PC-9 (cell line): ENCODE measurements at places on chromosomes 2 and 18.
A peak's percentile ranks its signal among the peaks of the same experiment; 100 is the strongest.

GRCh38 chr2:238869-239268 lies 25.0 kb downstream of the SH3YL1 start:
- no peak for DNase-seq

DNA sequence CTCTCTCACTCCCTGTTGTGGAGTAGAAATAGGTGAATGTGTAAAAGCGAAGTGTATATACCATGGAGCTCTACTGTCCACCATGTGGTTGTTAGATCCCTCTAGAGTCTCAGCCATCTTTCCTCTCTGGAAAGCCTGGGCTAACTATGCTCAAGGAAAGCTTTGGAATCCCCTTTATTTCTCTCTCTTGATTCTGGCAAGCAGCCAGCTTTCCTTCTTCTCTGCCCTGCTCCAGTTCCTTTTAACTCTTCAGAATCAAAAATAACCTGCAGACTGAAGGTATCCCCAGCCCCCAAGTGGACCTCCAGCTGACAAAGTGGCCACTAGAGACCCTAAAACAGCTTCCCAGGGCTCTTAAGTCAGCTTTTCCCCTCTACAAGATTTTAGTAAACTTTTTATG lies 381.9 kb downstream of the PLCL1 start:
- no peak for DNase-seq

- DNase-seq, result no peak
Measured at GRCh38 chr2:203591642-203592041, 56.5 kb upstream of the RAPH1 start.

DNA sequence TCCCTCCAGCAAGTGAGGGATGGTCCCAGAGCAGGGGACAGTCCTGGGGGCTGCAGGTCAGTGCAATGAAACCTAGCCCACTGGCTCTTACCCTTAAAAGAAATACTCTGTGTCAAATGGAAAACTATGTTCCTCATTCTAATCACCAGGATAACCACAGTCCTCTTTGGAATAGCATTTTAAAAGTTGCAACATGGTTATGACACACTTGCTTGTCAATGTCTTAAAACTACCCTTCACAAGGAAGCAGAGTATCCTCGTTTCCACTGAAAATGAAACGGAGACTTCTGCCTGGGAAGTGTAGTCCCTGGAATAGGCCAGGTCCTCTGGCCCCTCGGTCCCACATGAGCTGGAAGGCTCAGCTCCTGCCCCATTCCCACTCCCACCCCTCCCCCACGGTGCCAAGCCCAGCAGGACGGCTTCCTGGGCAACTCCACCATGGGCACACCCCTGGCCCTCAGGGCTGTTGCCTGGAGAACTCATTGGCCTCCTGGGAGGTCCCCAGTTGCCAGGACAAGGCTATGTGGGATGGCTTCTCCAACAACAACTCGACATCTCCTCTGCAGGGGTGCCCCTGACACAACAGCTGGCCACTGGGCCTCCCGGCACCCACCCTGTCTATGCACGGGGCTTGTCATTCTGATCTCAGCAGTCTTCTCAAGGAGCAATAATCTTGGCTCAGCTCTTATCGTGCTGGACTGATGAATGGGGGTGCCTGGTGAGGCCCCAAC lies 38.3 kb upstream of the ST3GAL5 start:
- DNase-seq, result peak; percentile 68

DNA sequence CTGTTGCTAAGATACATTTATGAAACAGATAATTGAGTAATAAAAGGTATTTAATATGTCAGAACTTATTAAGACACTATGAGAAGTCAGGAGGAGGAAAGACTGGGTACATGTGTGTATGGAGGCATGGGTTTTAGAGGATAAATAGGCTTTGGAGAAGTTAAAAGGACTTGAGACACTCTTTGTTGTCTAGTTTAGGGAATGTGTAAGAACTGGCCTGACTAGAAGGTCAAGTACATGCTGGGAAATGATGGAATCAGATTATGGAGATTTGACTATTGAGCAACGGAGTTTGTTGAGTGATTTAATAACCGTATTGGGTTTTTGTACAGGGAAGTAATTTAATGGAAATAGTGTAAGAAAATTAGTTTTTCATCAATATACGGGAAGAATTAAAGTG lies 28.2 kb upstream of the SPDYA start:
- no peak for DNase-seq

DNA sequence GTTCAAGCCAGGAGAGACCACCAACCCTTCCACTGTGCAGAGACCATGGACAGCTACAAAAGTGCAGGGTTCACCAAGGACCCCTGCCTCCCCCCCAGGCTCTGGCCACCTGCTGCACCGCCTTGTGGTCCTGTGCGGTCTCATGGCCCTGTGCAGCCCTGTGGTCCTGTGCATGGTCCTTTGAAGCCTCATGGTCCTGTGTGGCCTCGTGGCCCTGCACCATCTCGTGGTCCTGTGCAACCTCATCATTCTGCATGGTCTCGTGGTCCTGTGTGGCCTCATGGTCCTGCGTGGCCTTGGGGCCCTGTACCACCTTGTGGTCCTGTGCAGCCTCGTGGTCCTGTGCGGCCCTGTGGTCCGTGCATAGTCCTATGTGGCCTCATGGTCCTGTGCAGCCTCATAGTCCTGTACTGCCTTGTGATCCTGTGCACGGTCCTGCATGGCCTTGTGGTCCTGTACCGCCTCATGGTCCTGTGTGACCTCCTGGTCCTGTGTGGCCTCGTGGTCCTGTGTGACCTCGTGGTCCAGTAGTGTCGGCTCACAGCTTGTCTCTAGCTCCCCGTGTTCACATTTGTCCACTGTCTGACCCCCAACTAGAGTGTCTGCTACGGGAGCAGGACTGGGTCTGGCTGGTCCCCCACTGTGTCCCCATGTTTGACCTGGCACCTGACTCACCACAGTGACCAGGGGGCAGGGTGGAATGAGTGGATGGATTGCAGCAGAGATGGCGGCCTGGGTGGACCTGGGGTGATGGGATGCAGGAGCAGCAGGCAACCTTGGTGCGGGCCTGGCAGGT lies 20.0 kb upstream of the OTOS start:
- no peak for DNase-seq

- DNase-seq, result no peak
Measured at GRCh38 chr2:21728133-21728532, 604.4 kb downstream of the TDRD15 start.

- peak; percentile 77 for DNase-seq
Measured at GRCh38 chr18:61852496-61852895, 40.3 kb downstream of the RNF152 start.

DNA sequence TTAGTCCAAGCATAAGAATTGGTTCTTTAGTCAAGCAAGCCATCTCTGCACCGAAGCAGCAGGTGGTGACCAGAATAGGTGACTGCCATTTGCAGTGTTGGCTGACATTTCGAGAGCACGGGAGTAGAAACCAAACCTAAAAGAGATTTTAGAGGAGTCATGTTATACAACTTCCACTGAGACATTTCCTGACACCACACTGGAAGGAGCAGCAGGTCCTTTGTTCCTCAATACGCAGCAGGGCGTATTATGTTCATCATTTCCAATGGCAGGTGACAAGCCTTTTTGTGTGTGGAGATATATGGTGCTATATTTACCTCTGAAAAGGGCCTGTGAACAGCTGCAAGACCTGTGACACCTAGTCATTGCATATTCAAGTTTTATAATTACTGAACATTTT lies 418.8 kb upstream of the NETO1 start:
- DNase-seq, result no peak

DNA sequence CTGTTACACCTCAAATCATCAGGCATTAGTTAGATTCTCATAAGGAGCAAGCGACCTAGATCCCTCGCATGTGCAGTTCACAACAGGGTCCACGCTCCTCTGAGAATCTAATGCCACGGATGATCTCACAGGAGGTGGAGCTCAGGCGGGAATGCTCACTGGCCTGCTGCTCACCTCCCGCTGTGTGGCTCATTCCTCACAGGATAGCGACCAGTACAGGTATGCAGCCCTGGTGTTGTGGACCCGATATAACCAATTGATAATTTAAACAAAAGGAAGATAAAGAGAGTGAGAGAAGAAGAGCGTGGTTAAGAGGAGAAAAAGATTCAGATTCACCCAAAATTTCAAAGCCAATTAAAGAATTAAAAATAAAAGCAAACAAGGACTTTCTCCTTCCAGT lies 20.8 kb downstream of the TLK1 start:
- no peak for DNase-seq

- no peak for DNase-seq
Measured at GRCh38 chr2:233811087-233811486, 33.0 kb downstream of the MROH2A start.

GRCh38 chr2:219243291-219243761 lies 1.9 kb downstream of the GLB1L start:
- no peak for DNase-seq

DNA sequence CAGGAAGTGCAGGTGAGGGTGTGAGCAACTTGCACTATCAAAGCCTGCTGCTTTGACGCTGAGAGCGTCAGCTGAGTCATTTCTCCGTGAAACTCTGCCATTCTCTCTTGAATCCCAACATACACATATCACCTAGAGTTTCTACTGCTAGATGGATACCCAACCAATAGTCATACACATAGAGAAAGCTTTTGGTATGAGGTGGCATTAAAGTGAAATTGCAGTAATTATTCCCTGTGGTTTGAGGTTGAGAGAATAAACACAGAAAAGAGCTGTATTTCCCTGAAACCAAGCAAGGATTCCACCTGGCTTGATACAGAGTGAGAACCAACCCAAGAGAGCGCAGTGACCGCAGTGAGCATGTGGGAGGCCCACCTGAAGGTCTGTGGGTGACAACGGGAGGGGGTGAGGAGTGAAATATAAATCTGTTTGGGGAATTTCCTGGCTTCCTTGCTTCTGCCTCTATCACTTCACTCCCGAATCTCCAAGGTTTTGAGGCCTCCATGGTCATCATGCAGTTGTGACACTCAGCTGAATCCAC lies 28.8 kb upstream of the TMEM18 start:
- DNase-seq, result no peak

DNA sequence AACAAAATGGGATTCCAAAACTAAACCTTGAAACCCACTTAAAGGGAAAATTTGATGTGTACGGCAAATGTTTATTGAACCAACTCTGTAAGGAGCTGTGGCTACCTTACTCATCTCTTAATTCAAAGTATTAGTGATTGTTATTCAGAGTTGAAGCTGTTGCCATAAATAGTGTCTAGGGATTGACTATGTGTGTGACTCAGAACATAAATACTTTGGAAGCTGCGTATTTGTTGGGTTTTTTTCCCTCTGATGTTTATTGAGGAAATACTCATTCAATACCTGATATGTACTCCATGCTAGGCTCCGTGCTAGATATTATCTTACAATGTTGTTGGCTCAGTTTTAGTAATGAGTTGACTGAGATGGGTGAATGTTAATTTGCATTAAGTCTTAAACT lies 90.4 kb downstream of the PTRHD1 start:
- peak; percentile 86 for DNase-seq

DNA sequence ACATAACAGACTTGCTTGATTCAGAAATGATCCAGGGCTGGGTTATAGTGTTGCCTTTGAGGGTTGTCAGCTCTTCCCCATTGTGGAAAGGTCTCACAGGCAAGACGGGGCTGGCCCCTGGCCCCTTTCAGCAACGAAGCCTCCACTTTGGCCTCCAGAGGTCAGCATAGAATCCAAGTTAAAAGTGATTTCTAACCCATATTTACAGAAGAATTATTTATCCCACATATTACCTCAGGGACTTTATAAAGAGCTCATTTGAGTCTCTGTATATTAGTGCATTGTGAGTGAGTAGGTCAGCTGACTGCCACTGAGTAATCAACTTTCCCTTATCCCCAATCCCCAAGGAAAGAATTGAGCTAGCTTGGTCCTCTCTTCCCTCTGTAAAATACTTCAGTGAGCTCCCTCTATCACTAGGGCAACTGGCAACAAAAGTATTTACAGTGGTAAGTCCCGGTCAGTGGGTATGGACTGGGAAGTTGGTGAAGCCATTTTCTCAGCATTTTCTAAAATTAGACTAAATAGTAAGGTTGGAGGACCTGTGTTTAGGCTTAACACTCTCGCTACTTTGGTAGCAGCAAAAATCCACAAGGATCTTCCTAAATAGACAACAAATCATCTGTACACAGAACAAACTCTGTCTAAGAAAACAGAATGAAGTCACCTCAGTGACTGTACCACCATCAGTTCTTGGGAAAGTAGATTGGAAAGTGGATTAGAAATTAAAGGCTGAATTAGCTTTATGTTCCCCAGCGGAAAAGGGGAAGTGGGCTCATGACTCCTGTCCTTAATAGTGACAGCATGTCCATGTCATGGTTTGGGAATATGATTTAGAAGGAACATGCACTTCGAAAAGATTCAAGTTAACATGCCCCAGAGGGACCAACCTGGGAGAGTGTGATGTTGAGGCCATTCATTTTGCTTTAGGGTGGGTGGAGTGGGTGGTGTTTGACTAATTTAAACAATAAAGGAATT lies 171.0 kb upstream of the SIX3 start:
- no peak for DNase-seq
